Activated naive CD8-positive, alpha-beta T cell treated with anti-CD3 and anti-CD28 coated beads, Interleukin-2, amount 10 ng/mL, durations not matched to agents 7 days and 5 days (primary cell): ENCODE measurements at places on chromosomes 11 and 22.

GRCh38 chr22:49756201-49756600, 71.5 kb downstream of the BRD1 start:
- H3K36me3 ChIP-seq = no peaks in the 10 kb centered on the region
- no peak for DNase-seq
- no peak overlapping the region for H3K4me3 ChIP-seq
- no peak overlapping the region for H3K27ac ChIP-seq
- H3K27me3 ChIP-seq = no peaks in the 10 kb centered on the region
- H3K4me1 ChIP-seq = peaks cover 14% of the 10 kb centered on the region

DNA sequence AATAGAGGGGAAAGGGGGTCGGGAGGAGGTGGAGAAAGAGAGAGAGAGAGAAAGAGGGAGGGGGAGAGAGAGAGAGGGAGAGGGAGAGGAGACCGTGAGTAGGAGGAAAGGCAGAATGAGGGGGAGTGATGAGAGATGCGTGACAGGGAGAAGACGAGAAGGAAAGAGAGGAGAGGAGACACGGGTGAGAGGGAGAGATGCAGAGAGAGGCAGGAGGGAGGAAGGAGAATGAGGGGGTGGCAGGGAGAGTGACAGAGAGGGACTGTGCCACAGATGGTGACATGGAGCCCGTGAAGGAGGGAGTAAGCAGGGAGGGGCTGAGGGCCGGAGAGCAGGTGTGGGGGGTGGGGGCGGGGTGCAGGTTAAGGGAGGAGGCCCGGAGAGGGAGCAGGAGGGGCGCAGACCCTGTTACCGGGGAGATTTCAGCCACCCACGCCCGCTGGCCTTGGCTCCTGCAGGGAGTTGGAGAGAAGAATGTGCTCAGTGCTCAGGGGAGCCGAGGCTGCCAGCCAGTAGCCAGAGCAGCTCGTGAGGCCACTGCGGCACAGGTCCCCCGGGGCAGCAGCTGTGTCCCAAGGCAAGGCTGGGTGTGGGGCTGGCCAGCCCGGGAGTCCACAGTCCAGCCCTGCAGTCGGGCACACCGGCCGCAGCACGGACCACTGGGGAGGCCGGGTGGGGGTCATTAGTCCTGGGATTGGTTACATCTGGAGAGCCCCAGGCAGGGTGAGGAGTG, at the start of gene SSTR3:
Gene SSTR3 (minus strand): TSS at position 304 of the 733 bp plus-strand sequence. CDS start 4,674 bp downstream, outside the sequence.
- peak; percentile 22 for DNase-seq
- H3K27me3 ChIP-seq = peaks cover 2% of the 10 kb centered on the region
- H3K4me3 ChIP-seq = no peak within 1 kb of the TSS

DNA sequence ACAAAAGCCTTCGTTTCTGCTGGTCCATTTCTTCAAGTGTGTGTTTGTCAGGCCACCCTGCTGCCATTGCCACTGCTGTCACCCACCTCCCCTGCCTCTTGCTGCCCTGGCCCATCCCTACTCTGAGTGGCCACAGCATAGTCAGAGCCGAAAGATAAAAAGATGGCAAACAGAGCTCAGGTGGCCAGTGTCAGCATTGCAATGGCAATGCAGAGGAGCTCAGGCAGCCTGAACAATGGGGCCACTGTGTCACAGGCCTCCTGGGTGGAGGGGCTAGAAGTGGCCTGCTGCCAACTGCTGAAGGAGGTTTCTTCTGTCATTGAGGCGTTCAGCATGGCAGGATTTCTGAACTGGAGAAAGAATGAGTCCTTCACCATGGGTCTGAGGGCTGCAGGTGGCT, 137.1 kb downstream of the CSNK2A3 start:
- peaks cover 1% of the 10 kb centered on the region for H3K4me1 ChIP-seq
- peaks cover 5% of the 10 kb centered on the region for H3K27me3 ChIP-seq
- no peak overlapping the region for H3K4me3 ChIP-seq
- H3K36me3 ChIP-seq = no peaks in the 10 kb centered on the region
- no peak overlapping the region for H3K27ac ChIP-seq

DNA sequence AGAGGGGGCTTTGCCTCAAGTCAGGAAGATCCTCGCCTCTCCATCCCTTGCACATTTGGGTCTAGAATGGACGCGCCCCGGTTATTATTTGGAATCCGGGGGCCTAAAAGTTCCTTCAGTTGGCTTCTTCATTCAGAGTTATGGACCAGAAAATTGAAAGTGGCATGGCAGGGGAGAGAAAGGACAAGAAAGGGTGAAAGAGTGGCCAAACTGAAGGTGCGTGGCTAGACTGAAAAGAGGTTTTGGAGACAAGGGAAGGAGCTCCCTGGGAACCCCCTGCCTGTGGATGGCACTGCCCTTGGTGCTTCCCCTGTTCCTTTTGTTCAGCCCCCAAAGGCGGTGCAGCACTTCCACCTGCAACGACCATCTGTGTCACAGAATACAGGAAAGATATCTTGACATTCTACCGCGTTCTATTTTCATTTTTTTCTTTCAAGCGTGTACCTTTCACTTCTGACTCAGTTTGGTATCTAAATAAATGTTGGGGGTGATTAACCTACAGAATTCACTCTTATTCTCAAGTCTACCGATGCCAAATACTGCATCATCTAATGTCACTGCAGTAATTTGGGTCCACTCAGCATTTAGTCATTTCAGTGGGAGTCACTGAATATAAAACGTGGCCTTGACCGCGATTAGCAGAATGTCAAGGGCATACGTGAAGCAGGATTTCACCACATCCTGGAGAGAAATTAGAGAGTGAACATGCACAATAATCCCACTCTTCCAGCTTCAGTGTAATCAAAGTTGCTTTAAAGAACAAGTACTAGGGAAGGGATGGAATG, 88.1 kb upstream of the ARHGAP32 start:
- peaks cover 30% of the 10 kb centered on the region for H3K4me1 ChIP-seq
- H3K27ac ChIP-seq = peak overlapping the region; percentile 35
- peak; percentile 32 for DNase-seq

DNA sequence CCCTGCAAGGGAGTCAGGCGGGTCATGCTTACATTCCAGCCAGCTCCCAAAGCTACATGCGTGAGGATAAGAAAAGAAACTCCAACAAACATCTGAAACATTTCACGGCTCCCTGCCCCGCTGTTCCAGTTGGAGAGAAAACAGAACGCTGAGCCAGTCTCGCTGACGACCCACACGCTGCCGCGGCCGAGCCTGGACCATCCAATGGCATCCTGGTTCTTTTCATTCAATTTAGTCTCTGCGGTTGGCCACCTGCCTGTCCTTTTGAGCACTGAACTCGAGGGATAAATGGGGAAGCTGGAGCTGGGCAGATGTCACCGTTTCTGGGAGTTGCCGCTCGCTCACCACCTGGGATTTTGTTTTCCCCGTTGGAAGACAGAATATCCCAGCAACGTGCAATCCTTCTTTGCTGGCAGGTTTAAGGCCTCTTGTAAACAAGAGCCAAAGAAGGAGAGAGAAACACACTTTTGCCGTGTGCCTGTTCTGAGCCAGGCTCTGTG, 45.3 kb upstream of the SHISAL1 start:
- H3K27ac ChIP-seq = no peak overlapping the region
- no peaks in the 10 kb centered on the region for H3K36me3 ChIP-seq
- no peak overlapping the region for H3K4me3 ChIP-seq
- no peaks in the 10 kb centered on the region for H3K4me1 ChIP-seq
- DNase-seq = no peak

DNA sequence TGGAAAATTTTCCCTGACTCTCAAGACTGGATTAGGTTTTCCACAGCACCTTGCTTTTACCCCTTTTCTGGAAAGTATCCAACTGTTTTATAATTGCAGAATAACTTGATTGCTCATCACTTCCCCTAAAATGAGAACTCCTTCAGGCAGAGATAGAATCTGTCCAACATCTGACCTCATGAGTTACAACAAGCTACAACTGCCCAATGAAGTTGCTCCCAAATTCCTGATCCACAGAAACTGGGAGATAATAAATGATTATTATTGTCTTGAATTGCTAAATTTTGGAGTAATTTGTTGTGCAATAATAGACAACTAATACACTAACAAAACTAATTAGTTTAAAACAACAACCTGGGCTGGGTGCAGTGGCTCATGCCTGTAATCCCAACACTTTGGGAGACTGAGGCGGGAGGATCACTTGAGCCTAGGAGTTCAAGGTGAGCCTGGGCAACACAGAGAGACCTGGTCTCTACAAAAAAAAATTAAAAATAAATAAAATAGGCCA, 10.0 kb upstream of the CCDC83 start:
- H3K27ac ChIP-seq = no peak overlapping the region
- peaks cover 5% of the 10 kb centered on the region for H3K36me3 ChIP-seq
- peaks cover 6% of the 10 kb centered on the region for H3K27me3 ChIP-seq

DNA sequence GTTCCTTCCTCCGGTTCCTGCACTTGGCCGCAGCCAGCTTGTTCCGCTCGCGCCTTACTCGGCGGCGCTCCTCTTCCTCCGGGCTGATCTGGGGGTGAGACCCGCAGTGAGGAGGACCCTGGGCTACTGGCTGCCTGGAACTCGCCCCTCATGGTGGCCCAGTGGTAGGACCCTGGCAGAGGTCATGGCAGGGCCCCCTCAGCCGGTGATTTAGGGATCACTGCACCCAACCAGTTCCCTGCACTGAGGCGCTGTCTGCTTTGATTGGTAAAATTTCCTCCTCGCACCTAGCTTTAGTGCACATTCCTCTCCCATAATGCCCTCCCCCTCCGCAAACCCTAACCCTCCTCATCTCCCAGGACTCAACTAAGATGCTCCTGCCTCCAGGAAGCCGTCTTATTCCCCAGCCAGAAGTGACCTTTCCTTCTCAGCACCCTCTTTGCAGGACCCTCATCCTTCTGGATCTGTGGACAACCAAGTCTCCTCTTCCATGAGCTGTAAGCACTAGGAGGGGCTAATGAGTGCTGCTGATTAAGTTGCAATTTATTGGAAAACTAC, 3.6 kb downstream of the CCDC85B start:
- peaks cover 2% of the 10 kb centered on the region for H3K36me3 ChIP-seq
- peak; percentile 69 for DNase-seq
- H3K27ac ChIP-seq = peak overlapping the region; percentile 95
- H3K4me1 ChIP-seq = peaks cover 43% of the 10 kb centered on the region

- no peak overlapping the region for H3K27ac ChIP-seq
- no peak overlapping the region for H3K4me3 ChIP-seq
- H3K36me3 ChIP-seq = no peaks in the 10 kb centered on the region
- no peak for DNase-seq
- H3K27me3 ChIP-seq = peaks cover 6% of the 10 kb centered on the region
Observed at GRCh38 chr11:11973866-11974265, 34.6 kb downstream of the DKK3 start.

DNA sequence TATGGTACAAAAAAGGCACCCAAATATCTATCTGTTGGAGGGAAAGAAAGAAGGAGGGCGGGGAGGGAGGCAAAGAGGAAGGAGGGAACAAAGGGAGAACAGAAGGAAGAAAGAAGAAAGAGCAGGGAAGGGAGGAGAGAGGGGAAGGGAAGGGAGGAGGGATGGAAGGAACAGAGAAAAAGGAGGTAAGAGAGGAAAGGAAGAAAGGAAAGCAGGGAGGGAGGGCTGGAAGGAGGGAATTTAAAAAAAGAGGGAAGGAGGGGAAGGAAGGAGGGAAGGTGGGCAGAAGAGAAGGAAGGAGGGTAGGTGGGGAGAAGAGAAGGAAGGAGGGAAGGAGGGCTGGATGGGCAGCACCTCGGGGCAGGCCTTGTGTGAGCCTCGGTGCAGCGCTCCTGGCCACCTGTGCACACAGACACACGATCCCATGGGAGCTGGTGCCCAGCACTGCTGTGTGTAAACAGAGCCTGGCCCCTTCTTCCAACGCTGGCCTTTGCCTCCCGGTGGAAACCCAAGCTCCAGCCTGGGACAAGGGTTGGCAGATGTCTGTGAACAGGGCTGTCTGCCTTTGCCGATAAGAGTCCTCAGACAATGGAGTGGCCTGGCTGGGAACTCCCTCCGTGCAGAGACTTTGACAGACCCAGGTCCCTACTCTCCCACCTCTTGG, 23.2 kb downstream of the SMIM38 start:
- peaks cover 1% of the 10 kb centered on the region for H3K4me1 ChIP-seq
- no peaks in the 10 kb centered on the region for H3K36me3 ChIP-seq
- H3K4me3 ChIP-seq = no peak overlapping the region
- no peak for DNase-seq
- no peak overlapping the region for H3K27ac ChIP-seq

DNA sequence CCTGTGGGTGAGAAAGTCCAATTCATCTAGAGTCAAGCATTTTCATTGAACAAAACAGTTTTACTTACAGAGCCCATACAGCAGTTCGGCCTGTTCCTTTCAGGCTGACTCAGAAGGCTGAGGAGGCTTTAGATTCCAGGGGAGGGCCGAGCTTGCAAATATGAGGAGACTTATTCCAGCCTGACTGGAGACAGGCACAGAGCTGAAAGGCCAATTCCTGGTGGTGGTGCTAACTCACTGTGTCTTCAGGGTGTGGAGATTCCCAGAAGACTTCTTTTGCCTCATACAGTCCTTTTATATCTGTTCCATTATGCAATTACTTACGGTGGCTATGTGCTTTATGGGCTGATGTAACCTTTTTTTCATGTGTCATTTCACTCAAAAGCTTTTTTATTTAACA, at the start of gene OR51E2:
Gene OR51E2 (minus strand): TSS at position 269 of the 400 bp plus-strand sequence. CDS start 15,142 bp downstream, outside the sequence.
- peaks cover 4% of the 10 kb centered on the region for H3K27me3 ChIP-seq
- H3K4me1 ChIP-seq = no peaks in the 10 kb centered on the region
- H3K4me3 ChIP-seq = no peak within 1 kb of the TSS
- H3K36me3 ChIP-seq = no peaks in the 10 kb centered on the region
- no peak within 1 kb of the TSS for H3K27ac ChIP-seq

DNA sequence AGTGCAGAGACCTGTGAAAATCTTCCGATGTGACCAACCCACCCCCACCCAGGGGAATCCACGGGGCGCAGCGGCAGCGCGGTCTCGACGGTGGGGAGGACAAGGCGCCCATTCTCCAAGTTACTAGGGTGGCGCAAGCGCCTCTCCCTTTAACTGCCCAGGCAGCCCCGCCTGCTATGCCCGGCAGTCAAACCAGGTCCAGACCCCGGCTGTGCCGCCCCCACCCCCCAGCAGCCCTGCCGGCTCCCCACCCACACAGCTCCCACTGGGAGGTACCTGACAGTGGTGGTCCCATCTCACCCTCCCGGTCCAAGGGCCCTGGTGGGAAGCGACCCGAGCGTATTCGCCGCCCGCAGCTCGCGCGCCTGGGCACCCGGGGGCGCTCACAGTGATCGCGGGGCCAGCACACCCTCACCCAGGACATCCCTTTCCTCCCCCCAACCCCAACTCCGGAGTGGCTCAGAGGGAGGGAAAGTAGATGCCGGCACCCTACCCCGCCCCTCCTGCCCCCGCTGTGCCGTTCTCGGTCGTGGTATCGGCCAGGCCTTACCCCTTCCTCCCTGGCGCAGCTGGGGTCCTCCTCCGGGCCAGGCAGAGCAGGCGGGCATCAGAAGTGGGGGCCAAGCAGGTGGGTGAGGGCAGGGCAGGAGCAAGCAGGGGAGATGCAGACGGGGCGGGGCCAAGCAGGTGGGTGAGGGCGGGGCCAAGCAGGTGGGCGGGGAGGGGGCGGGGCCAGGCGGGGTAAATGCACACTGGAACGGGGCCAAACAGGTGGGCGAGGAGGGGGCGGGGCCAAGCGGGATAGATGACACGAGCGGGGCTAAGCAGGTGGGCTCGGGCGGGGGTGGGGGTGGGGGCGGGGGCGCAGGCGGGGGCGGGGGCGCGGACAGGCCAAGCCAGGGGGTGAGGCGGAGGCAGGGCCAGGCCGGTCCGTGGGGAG, at the start of gene TRPM5:
Gene TRPM5 (minus strand): TSS at position 634 of the 940 bp plus-strand sequence. CDS start 21,478 bp downstream, outside the sequence.
- DNase-seq = peak; percentile 79
- H3K4me3 ChIP-seq = peak within 1 kb of the TSS; percentile 88
- H3K36me3 ChIP-seq = peaks cover 2% of the 10 kb centered on the region
- peaks cover 22% of the 10 kb centered on the region for H3K4me1 ChIP-seq
- peak within 1 kb of the TSS; percentile 68 for H3K27ac ChIP-seq
